Activated CD4-positive, alpha-beta T cell treated with anti-CD3 and anti-CD28 coated beads, Interleukin-2, amount 10 ng/mL, durations not matched to agents 24 days and 14 days (primary cell): ENCODE measurements at places on chromosomes 1 and 21.

- DNase-seq: no peak
These were observed 2.4 kb downstream of the BTG2 start for GRCh38 chr1:203307641-203308126.

GRCh38 chr1:211338224-211338620, 11.6 kb downstream of the TRAF5 start:
- DNase-seq: no peak

- DNase-seq: no peak
These were observed 371.7 kb upstream of the ADGRL2 start for GRCh38 chr1:81428998-81429397.

DNA sequence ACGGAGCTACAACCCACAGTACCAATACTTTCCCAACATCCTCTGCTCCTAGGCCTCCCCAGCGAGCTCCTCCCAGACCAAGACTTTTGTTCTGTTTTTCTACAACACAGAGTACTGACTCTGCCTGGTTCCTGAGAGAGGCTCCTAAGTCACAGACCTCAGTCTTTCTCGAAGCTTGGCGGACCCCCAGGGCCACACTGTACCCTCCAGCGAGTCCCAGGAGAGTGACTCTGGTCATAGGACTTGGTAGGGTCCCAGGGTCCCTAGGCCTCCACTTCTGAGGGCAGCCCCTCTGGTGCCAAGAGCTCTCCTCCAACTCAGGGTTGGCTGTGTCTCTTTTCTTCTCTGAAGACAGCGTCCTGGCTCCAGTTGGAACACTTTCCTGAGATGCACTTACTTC, 20.6 kb downstream of the PLA2G5 start:
- DNase-seq: no peak

DNA sequence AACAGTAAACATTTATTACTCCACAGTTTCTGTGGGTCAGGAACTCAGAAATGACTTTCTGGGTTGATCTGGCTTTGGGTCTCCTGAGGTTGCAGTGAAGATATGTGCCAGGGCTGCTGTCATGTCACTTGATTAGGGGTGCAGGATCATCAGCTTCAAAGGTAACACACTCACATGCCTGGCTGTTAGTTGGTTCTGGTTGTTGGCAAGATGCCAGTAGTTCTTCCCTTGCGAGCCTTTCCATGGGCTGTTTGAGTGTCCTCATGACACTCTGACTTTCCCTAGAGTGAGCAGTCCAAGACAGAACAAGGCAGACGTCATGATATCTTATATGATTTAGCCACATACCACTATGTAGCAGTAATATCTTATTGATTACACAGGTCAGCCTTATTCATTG, 1.8 kb downstream of the SWT1 start:
- no peak for DNase-seq

- DNase-seq: no peak
These were observed 19.6 kb downstream of the OLIG1 start for GRCh38 chr21:33089395-33090119.

DNA sequence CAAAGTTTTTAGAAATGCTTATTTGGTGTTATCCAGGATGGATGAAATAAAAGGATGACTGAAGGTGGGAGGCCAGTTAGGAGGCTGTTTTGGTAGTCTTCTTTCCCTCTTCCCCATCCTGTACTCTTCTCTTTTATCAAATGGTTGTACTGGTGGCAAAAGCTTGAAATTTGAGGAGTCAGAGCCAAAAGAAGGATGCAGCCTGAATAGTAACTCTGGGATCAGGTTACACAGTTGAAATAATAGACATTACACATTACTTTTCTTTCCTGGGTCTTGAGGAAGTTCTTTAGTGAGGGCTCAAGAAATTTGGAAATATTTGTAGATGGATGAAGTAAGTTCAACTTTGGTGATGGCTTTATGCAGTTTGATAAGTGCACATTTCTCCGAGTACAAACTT, 108.6 kb downstream of the GPR52 start:
- no peak for DNase-seq

- DNase-seq: no peak
These were observed 1.2 kb upstream of the SLC25A34 start for GRCh38 chr1:15734901-15735300.

DNA sequence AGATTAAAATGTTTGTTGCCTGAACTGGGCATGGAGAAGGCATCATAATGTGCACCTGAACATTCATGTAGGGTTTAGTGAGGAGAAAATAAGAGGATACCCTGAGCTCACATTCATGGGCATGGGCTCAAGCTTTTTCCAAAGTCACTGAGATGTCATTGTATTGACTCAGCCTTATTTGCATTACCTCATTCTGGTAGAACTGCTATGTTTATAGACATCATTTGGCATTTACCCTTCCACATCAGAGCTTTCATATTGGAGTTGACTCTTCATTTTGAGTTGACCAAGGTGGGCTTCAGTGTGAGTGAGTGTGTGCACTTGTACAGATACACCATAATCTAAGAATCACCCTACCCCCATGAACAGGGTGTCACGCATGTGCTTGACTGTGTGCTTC, 143.2 kb downstream of the PBX1 start:
- no peak for DNase-seq

DNA sequence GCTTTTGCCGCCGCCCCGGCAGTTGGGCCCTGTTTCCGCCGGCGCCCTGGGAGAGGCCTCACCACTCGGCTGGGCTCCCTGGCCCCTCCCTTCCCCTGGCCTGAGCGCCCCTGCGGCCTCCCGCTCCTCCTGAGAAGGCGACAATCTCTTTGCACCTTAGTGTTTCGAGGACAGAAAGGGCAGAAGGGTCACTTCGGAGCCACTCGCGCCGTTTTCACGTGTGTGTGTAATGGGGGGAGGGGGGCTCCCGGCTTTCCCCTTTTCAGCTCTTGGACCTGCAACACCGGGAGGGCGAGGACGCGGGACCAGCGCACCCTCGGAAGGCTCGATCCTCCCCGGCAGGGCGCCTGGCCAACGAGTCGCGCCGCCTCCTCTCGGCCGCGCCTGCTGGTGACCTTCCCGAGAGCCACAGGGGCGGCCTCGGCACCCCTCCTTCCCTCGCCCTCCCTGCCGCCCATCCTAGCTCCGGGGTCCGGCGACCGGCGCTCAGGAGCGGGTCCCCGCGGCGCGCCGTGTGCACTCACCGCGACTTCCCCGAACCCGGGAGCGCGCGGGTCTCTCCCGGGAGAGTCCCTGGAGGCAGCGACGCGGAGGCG, 432 bp upstream of the SIM2 start:
- no peak for DNase-seq

DNA sequence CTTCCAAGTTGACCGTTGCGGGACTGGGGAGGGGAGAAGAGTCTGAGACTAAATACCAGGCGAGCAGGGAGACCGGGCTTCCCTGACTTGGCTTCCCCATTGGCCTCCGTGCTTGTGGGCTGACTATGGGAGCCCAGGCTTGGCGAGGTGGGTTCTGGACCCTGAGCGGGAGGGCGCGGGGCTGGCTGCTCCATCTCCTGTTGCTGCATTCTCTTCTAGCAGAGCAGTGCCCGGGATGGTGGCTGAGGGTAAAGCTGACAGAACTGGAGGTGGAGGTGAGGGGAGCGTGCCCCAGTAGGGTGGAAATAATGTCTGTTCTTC, 689 bp downstream of the LGR6 start:
- no peak for DNase-seq

DNA sequence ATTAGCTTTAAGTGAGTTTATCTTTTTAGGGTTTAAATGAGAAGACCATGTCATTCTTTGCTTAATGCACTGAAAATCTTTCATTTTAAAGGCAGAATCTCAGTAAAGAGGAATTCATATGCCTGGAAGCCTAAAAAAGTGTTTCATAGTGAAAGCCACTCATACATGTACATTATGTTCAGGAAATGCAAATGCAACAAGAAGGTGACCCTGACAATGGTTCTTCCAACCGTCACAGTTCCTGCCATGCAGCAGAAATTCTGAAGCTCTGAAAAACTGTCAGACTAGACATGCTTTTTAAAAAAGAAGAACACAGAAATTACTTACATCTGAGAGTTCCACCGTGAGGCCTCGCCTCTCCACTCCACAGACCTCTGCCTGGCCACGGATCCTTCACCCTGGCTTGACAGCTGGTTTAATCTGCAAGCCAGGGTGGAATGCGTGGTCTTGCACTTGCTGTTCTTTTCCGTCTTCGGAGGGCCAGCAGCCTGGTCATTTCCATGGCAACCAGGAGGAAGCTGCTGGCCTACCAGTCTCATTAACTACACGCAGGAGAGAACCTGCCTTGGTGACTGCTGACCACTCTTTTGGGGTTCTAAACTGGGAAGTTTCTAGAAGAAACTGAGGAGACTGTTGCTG, 41.8 kb upstream of the PAXBP1 start:
- DNase-seq: no peak

GRCh38 chr1:41783189-41783639, 135.5 kb downstream of the HIVEP3 start:
- DNase-seq: no peak

- no peak for DNase-seq
These were observed 25.3 kb downstream of the DTL start for GRCh38 chr1:212060632-212061472.

DNA sequence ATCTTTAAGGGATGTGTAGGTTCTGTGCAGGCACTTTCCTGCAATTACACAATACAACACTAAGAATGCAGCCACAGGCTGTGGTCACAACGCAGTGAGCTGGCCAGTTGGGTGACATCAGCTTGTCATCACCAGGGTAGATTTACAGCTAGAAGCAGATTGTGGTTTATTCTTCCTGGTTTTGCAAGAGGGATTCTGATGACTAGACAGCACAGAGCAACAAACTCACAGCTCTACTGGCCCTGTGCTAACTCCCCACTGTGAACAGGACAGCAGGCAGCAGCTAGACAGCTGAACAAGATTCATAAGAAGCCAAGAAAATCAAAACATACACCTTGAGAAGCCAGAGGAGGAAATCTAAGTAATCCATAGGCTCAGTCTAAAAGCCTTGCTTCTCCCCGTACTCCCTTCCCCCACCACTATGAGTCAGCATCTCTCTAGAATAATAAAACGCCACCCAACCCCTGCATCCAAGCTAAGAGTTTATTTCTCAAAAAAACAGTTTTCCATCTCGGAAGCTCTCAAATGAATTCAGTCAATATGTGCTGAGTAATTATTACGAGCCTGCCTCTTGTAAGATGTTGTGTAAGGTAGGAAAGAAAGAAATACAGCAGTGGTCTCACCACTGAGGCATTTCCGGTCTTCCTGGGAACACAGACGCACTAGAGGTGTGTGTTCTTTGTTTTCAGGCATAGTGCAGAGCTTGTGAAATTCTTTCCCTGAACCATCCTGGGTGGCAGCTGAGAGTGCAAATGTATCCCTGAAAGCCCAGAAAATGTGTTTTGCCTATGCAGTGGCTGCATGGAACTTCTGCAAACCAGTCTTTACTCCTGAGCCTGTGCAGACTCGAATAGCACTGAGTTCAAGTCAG, 162.8 kb downstream of the NTPCR start:
- peak; percentile 84 for DNase-seq

- no peak for DNase-seq
These were observed 151.8 kb downstream of the TENT5C start for GRCh38 chr1:117757668-117758067.

GRCh38 chr1:229204921-229205777, 65.8 kb upstream of the RAB4A start:
- DNase-seq: no peak

DNA sequence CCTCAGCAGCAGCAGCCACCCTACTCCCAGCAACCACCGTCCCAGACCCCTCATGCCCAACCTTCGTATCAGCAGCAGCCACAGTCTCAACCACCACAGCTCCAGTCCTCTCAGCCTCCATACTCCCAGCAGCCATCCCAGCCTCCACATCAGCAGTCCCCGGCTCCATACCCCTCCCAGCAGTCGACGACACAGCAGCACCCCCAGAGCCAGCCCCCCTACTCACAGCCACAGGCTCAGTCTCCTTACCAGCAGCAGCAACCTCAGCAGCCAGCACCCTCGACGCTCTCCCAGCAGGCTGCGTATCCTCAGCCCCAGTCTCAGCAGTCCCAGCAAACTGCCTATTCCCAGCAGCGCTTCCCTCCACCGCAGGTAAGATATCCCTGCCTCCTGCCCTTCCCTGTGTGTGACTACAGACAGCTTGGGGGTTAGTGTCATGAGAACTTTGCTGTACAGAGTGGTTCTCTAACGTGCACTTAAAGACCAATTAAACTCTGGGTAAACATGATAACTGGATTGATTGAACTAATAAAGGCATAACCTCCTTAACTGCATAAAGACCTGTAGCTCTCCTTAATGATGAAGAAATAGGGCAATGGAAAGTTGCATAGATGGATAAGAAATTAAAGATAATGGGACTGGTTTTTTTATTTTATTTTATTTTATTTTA, 35.6 kb downstream of the ARID1A start:
- DNase-seq: no peak

GRCh38 chr1:164588516-164589341, 29.7 kb downstream of the PBX1 start:
- no peak for DNase-seq

DNA sequence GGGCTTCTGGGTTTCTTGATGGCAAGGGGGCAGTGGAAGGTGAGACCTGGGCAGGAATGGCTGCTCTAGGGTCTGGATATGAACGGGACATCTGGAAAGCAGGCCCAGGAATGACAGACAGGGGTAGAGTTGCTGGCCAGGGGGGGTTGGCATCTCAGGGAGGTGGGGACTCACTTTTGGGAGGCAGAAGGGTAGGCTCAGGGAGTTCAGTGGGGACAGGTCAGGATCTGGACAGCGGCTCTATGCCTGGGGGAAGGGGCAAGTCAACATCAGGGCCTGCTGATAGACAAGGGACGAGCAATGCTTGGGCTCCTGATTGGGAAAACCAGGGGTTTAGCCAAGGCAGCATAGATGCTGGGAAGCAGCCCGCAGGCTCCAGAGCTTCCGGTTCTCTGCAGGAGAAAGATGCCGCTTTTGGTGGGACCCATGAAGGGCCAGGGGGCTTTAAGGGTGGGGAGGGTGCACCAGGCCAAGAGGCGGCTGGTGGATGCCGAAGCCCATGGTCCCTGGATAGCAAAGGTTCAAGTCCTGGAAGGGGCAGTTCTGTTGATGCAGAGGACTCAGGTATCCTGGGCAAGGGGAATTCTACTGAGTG, 21.9 kb downstream of the IGFN1 start:
- DNase-seq: no peak

GRCh38 chr1:69846267-69846666, 278.5 kb downstream of the LRRC7 start:
- DNase-seq: no peak

GRCh38 chr1:241413386-241413785, 56.4 kb upstream of the RGS7 start:
- no peak for DNase-seq
